ENCODE measurements at places on chromosomes 3 and 15.

DNA sequence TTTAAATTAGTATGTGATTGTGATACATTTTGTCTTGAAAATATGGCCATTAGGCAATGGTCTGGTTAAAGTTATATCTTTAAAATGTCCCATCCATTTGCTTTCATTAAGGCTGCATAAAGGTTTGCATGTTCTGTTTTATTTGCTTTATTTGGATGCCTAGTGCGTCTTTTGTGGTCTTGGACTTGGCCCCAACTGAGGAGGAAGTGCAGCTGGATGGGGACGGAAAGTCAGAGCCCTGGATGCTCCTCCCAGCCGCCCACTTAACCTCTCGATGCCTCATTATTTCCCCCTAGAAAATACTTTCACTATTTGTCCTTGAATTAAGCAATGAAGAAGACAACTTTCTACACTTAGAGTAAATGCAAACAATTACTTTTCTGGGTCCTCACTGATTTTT lies 898.2 kb downstream of the MCTP2 start:
- no peak for DNase-seq

- DNase-seq = no peak
Observed at GRCh38 chr15:39667382-39668127, 86.7 kb downstream of the THBS1 start.

GRCh38 chr15:66827039-66827697 lies 125.1 kb downstream of the SMAD6 start:
- no peak for DNase-seq

DNA sequence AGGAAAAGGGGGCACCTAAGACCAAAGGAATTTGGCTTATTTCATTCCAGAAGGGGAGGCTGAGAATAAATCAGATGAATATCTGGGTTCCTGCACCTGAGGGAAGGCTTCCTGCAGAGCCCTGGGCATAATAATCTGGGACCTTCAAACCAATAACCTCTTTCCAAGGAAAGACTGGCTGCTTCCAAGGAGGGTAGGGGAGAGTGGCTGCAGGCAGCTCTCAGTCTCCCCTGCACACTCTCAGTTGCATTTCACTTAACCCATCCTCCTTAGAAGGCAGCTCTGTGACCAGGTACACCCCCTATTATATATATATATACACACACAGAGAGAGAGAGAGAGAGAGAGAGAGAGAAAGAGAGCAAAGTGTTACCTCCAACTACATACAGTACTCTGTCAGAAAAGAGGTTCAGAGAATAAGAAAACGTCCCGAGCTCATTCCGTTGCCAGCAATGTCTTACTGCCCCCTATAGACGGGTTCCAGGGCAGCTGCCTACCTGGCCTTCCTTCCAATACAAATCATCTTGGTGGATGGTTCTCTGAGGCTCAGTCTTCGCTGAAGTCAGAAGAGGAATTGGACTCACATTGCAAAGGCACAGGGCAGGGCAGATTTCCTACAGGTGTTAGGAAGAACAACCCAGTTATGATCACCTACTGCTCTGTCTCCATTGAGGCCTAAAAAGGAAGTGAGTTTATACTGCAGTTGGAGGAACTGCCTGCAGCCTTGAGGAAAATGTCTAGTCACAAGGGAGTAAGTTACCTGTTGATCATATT lies 26.1 kb downstream of the CAPN3 start:
- DNase-seq = no peak

GRCh38 chr3:124576565-124577493 lies 153.4 kb upstream of the UMPS start:
- DNase-seq = no peak

DNA sequence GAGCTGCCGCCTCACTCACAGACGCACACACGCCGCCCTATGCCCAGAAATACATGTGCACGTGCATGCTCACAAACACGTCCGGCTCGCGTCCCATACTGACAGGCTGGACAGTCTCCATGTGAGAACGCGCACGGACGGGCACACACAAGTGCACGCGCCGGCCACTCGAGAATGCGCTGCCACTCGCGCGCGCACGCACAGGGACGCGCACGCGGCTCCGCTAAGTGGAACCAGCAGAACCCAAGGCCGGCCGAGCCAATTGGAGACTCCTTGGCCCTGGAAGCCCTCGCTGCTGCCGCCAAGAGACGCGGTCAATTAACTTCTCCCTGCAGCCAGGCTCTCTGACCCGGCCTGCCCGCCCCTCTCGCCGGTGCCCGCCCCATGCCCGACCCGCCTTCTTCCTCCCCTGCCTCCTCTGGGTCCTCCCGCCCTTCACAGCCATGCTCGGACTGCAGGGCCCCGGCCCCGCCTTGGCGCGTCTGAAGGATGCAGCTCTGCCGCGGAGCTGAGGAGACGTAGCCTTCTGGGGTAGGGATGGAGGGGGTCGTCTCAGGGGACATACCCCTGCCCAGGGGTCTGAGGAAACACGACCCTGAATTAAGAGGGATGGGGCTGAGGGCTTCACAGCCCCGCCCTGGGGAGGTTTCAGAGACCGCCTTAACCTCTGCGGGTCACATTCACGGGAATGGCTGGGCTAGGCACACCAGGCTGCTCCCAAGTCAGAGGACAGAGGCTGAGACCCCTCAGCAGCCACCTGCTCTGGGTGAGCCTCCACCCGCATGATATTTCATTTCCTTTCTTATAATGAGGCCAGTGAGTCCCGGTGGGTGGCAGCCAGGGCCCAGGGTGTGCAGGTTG lies 15.0 kb downstream of the PTH1R start:
- DNase-seq = no peak

- no peak for DNase-seq
Observed at GRCh38 chr3:89488800-89489580, 381.6 kb downstream of the EPHA3 start.

DNA sequence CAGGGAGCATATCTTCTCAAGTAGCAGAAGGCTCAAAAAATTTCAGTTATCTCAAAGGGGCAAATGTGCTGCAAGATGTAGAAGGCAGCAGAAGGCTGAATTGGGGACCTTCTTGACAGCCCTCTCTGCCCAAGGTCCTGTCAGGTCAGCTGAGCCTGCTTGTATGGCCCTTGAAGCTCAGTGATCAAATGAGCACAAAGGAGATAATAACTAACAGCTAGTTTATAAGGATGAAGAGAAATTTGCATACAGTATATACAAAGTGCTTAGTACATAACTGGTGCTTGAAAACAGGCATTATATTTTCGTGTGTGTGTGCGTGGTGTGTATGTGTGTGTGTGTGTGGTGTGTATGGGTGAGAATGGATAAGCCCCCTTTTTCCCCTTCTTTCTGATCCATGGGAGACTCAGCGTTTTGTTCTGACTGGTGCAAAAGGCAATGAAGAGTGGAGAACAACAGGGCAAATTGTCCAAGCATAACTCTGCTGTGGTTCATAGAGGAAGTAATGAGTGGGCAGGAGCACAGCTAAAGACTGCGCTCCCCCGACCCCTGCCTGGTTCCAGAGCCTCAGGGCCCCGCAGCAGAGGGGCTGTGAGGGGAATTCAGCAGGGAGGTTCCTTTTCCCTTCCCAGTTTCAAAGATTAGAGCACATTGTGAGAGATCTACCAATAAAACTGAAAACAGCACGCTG lies 356.8 kb upstream of the NR2F2 start:
- no peak for DNase-seq

DNA sequence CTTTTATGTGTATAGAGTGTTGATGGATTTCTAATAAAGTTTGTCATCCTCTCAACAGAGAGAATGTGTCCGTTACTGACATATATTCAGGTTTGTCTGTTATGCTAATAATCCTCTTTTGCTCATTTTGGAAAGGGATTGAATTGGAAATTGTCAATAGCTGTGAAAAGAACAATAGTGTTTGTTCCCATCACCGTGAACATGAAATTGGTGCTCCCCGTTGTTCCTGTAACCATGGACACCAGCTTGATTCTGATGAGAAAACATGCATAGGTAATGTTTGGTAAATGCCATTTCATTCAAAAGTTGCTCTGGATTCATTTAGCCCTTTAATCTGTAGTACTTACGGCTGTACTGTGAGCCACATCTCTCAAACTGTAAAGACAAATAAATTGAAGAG lies 707.0 kb upstream of the GOLIM4 start:
- no peak for DNase-seq

DNA sequence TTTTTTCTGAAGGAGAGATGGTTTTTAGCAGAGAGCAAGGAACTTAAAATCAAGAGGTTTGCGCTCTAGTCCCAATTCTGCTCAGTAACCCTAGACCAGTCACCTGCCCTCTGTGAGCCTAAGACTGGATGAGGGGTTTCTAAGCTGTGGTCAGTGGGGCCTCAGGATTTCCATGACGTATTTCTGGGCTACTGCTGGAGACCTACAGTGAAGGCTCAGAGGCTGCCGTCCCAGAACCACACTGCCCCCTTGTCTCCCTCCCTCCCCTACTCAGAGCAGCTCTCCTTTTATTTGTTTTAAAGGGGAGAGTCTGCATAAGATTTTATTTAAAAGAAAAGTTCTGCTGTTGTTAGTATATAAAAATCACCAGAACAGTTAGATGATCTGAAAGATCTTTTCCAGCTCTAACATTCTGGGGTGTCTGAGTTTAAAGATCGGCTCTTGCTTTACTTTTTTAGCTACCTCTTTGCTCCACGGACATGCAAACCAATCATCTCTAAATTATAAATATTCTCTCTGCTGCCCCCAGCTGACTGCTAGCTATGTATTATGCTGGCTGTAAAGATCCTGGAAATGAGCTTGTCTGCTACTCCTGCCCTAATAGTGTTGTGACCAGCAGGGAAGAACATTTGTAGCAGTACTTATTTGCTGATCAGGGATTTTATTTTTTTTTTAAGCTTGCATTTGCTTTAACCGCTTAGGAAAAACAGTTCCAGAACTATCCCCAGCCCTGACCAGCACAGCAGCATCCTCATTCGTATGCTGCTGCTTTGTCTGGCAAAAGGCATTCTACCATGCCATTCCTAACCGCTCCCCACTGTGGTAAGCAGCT lies 28.6 kb upstream of the NDUFB4 start:
- DNase-seq = no peak

DNA sequence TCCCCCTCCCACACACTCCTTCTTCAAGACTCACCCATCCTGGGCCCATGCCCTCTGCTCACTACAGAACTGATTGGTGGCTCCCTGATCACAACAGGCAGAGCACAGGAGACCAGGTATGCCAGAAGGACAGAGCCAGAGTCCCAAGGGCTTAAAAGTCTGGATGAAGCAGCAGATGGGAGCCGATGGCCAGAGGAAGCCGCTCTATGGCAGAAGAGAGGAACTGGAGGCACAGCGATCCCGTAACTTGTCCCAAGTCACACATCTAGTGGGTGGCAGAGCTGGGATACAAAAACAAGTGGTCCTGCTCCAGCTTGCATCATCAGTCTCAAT lies 20.7 kb downstream of the ITGA11 start:
- DNase-seq = no peak

DNA sequence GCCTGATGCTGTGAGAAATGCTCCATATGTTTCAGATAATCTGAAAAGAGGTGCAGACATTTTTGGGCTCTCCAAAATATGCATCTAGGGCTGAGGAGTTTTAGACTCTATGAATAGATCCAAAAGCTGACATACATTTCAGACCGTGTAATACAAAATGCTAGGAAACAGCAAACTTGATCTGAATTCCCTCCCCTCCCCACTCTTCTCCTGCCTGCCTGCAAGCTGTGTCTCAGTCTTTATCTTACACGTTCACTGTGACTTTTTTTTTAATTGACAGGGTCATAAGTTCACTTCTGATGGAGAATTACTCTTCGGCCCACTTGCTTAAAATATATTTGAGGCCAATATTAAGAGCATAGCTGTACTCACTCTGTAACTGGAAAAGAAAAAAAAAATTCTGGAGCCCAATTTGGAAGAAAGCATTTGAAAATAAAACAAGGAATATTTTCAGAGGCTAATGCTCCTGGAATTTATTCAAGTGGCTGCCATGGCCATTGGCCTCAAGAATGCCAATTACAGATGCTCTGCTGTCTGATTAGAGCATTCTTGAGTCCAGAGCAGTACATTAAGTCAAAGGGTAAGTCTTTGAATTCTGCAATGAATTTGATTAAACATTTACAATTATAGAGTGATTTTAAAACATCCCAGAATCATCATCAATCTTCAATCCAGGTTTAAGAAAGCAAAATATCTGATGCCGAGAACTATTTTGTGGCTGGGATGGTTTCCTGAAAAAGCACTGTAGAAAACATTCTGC lies 146.2 kb upstream of the SEMA6D start:
- no peak for DNase-seq

DNA sequence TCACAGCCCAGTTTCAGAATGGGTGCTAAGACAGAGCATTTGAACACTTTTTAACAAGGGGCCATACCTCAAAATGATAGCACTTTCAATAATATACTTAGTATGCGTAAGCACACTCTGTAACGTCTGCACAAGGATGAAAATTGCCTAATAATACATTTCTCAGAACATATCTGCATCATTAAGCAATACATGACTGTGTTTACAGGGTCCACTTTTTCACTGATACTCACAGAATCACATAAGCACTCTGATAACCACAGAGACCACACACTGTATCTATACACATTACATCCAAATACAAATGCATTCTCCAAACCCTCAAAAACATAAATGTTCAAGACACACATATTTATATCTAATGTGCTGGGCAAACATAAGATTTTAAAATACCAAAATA lies 79.8 kb downstream of the NR1I2 start:
- DNase-seq = no peak

- no peak for DNase-seq
Observed at GRCh38 chr15:83170474-83171165, 37.0 kb downstream of the HDGFL3 start.

DNA sequence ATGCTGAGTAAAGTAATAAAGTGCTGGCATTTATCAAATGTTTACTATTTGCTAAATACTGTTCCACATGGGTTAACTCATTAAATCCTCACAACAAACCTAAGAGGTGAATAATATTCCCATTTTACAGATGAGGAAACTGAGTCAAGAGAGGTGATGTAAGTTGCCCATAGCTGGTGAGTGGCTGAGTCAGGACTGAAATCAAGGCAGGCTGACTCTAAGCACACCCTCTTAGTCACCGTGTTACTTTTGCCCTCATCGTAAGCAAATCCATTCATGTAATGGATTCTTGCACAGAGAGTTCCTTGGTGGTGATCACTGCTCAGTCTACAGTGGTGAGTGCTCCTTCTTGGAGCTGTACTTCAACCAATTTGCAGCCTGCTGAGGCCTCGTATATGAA lies 28.9 kb upstream of the PTX3 start:
- DNase-seq = no peak

DNA sequence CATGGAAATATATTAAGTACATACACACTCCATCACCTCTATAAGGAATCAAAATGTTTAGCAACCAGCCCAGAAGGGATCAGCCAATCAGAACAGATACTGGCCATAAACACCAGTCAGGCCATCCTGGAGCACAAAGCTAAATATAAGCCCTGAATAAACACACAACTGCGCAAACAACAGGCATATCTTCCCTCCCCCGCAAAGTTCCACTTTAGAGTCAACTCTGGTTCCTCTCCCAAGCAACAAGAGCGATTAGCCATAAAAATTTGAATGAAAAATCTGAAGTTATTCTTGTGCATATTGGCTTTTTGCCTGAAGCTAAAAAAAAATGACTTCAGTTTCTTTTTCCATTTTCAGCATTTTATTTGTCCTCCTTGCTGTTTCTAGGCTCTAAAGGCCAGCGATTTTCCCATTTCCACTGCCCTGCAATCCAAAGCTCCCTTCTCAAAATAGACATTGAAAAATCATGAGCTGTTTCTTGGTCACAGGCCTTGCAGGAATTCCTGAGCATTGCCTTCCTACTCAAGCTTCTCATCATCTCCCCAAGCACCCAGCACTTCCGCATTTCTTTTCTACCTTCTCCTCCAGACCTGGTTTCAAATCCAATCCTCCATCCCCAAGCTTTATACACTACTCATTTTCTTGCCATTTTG lies 247.9 kb downstream of the ZMAT3 start:
- no peak for DNase-seq
